Astrocyte of the hippocampus (primary cell): ENCODE measurements at places on chromosomes 5 and 9.

DNA sequence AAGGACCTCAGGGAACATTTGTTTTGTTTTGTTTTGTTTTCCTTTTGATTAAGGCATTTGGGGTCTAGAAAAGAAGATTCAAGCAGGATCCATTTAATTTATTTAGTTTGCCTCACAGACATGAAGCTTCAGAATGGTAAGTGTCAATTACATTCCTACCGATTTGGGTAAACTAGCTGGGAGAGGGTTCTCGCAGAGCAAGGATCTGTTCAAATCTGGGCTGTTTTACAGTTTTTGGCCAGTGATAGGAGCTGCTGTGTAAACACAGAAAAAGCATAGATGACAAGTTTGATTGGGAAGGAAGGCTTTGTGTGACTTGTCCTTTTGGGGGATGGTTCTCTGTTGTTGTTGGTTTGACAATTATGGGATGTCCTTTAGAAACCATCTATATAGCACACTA lies 470.3 kb upstream of the WWC1 start:
- no peak for DNase-seq

DNA sequence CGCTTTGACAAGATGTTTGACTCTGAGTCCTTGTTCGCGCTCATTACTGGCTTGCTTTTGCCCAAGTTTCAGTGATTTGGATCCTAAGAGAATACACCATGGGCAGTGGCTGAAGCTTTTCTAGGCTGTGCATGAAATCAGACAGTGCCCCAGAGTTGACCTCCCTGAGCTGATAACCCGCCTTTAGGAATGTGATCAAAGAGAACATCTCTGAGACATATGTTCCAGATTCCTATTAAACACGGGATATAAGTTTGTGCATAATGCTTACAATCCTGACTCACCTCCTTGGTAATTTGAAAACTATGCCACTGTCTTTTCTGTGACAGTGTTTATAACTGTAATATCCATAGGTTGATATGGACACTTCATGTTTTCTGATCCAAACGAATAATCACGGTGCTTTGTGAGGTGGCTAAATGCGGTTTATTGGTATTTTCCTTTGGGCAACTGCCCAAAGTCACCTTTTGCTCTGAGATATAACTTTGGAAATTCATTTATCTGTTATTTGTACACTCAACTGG lies 732.9 kb downstream of the MTRR start:
- no peak for DNase-seq

DNA sequence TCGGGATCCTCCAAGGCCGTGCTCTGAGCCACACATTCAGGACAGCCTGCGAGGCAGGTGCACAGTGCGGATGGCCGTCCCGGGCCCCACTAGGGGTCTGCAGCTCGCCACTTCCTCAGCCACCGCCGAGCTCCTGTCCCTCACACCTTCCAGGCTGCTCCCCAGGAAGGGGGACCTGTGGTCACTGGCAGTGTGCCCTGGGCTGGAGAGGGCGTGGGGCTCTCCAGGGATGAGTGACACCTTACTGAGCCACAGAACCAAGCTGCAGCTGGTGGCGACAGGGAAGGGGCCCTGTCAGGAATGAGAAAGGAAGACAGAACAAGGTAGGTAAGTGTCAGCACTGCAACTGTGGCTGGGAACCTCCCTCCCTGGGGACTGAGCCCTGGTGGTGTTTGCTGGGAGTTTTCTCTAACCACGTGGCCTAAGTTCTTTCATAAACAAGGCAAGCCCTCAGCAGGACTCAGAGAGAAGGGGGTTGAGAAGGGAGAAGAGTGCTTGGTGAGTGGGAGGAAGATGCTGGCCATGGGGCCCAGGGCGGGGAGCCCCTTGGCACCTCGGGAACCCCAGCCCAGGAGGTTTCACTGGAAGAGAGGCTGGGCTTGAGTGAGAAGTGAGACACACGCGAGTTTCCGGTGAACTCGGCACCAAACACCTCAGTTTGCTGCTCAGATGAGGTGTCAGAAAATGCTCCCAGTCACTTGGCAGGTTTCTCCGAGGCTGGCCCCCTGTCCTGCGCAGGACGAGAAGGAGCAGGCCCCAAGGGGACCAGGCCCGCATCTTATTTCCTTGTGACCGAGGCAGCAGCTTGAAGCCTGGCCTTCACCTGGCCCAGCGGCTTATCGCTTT lies 5.2 kb downstream of the IL13 start:
- DNase-seq: no peak

DNA sequence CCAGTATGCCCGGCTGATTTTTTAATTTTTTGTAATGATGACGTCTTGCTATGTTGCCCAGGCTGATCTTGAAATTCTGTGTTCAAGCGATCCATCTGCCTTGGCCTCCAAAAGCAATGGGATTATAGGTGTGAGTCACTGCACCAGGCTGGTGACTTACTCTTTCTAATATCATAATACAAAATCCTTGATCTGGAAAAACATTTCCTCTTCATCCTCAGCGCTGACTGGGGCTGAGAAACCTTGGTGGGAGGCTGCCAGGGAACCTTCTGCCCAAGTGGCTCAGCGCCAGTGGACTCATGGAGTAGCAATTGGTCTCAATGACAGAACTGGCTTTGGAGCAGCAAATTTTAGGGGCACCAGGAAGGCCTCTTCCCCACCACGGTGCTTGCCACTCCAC lies 17.5 kb upstream of the SEMA4D start:
- no peak for DNase-seq

DNA sequence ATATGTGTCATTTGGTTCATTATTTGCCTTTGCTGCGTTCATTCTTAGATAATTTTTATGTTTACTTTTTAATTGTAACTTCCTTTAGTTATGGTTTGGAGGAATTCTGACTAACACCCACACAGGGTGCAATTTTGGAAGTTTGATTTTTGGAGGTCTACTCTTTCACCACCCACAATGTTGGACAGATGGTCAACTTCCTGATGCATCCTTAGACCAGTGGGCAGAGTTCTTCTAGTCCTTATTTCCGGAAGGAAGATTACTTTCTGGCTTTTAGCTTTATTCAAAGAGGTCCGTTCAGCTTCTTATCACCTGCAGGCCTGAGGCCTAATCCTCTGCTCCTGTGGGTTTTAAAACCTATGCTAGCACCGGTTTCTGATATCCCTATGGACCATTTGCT lies 126.7 kb downstream of the MTX3 start:
- no peak for DNase-seq

GRCh38 chr5:16067415-16067814 lies 112.2 kb downstream of the MARCHF11 start:
- DNase-seq: no peak

DNA sequence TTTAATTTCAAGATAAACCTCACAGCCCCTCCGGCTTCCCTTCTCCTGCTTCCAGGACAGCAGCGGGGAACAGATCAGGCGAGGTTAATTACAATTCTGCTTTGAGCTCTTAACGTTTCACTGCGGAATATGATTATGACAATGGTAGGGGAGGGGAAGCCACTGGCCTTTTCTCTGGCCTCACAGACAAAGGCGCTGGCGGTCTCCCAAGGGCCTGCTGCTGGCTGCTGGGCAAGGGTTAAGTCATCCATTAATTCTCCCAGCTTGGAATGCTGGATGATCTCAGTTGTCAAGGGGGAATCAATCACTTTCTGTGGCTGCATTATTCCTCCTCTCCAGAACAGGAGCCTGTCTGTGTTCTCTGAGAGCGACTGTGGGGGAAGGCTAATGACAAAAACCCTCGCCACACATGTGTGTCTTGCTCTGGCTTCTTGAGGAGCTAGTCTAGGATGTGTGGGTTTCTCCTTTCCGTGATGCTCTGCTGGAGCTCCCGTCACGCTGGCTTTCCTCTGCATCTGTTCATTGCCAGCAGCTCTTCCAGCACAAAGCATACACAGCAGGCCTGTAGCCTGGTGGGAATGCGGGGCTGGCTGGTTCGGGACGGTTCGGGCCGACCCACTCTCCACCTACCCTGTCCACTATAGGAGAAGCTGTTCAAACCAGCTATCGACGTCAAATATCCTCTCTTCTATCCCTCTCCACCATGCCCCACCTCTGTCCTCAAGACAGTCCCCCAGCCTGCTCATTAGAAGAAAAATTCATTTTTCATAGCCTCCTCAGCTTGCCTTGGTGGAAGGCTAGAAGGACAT lies 82.8 kb downstream of the DCP2 start:
- DNase-seq: peak; percentile 92

- peak; percentile 50 for DNase-seq
These were observed 36.0 kb upstream of the GLIPR2 start for GRCh38 chr9:36100532-36100931.

DNA sequence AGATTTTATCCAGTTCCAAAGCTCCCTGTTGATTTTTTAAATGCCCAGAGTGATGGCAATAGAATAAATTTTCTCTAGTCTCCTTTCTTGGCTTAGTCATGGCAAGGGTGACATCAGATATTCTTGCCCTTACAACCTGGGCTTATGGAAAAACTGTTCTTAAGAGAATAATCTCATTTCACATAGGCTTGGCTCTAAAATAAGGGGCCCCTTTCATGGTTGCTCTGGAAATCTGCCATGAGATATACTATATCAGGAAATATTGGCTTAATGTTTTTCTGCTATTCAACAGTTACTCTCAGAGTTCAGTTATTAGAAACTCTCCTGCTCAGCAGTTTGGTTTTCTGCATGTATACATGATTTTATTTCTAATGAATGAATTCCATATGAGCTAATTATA lies 7.8 kb downstream of the HMHB1 start:
- DNase-seq: no peak

- DNase-seq: no peak
These were observed 35.4 kb upstream of the MSH3 start for GRCh38 chr5:80619086-80619485.

GRCh38 chr9:33992632-33993031 lies 56.1 kb downstream of the UBAP2 start:
- DNase-seq: peak; percentile 16

GRCh38 chr5:179115845-179116524 lies 55.8 kb downstream of the ZNF354C start:
- no peak for DNase-seq

DNA sequence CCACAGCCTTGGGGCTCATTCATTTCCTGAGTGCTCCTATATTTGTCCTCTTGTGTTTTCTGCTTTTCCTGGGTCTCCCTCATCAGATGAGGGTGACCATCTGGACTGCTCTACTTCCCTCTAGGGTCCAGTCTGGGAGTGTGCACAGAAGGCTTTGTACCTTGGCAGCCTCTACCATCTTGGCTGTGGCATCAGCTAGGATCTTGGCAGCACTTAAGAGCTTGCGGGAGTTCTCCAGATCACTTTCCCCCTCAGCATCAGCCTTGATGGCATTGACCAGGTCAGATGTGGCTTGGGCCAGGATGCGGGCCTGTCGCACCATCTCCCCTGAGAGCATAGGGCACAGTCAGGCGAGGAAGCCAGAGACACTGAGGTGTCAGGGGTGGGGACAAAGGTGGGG lies 15.8 kb downstream of the TLN1 start:
- peak; percentile 17 for DNase-seq

GRCh38 chr9:2418619-2419018 lies 203.0 kb upstream of the VLDLR start:
- DNase-seq: peak; percentile 80

- peak; percentile 63 for DNase-seq
These were observed 142.5 kb upstream of the RETREG1 start for GRCh38 chr5:16759147-16759773.

GRCh38 chr9:108680946-108681345 lies 174.8 kb downstream of the ACTL7B start:
- DNase-seq: no peak

GRCh38 chr9:18474783-18475182 lies 830 bp downstream of the ADAMTSL1 start:
- DNase-seq: no peak

- DNase-seq: peak; percentile 59
These were observed 15.0 kb upstream of the SHB start for GRCh38 chr9:38083858-38084555.

DNA sequence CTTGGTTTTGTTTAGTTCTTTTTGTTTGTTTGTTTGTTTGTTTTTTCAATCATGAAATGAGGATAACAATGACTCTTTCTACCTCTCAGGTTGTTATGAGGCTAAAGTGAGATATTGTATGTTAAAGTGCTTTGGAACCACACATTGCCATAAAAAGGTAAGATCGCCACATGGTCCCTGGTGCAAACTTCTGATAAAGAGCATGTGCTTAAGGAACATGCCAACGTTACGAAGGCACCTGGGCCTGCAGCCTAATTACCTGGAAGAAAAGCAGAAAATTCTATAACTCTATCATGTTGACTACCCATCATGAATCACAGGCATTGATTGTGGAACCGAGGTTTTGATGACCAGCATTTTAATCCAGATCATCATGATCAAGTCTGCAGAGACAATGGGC lies 151.8 kb downstream of the DROSHA start:
- no peak for DNase-seq

DNA sequence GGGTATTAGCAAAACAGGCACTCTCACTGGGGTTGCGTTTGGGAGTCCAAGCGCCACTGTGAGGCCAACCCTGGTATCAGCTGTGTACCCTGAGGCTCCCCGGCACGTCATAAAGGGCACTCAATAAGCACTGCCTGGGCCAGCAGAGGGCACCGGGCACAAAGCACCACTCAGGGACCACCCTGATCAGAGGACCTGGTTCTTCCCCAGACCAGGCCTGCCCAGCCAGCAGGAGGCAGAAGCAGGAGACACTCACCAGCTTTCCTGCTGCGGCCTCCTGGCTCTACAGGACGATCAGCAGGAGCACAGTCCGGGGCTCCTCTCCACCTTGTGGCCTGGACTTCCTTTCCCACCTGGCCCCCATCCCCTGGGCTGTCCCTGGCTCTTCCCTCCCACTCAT lies 12.6 kb downstream of the MGAT1 start:
- DNase-seq: no peak

DNA sequence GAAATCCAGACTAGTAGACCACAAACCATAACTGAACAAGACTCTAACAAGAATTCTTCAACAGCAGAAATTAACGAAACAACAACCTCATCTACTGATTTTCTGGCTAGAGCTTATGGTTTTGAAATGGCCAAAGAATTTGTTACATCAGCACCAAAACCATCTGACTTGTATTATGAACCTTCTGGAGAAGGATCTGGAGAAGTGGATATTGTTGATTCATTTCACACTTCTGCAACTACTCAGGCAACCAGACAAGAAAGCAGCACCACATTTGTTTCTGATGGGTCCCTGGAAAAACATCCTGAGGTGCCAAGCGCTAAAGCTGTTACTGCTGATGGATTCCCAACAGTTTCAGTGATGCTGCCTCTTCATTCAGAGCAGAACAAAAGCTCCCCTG lies 68.6 kb downstream of the VCAN start:
- DNase-seq: no peak

DNA sequence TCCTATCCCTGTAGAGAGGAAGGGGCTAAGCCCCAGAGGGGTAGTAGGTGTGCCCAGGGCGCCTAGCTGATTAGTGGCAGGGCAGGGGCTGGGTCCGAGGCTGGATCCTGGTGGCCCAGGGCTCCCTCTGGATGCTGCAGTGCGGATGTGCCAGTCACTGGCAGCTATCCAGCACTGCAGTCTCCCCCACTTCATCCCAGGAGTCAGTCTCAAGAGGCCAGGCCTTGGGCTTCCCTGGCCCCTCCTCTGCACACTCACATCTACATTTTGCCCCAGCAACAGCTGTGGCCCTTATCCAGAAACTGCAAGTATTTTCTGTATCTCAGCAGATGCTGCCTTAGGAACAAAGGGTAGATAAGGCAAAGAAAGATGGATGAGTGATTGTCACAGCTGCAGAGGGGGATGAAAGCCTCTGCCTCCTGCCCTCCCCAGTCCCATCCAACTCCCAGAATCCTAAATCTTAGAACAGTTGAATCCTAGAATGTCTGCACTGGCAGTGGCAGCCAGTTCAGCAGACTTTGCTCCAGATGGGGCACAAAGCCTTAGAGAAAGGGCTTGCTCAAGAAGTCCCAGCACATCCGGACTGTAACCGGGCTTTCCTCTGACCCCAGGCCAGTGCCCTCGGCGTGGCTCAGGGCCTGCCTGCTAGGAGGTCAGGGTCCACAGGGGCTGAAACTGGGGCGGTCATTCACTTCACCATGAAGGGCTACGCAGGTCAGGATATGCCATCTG lies 1.6 kb downstream of the ANXA6 start:
- peak; percentile 65 for DNase-seq

GRCh38 chr5:104265531-104266140 lies 703.0 kb upstream of the NUDT12 start:
- DNase-seq: peak; percentile 3
